ENCODE measurements at places on chromosomes 13 and 19.
A peak's percentile ranks its signal among the peaks of the same experiment; 100 is the strongest.

- no peak for DNase-seq
These were observed 1323.4 kb upstream of the ATXN8OS start for GRCh38 chr13:68784275-68784674.

DNA sequence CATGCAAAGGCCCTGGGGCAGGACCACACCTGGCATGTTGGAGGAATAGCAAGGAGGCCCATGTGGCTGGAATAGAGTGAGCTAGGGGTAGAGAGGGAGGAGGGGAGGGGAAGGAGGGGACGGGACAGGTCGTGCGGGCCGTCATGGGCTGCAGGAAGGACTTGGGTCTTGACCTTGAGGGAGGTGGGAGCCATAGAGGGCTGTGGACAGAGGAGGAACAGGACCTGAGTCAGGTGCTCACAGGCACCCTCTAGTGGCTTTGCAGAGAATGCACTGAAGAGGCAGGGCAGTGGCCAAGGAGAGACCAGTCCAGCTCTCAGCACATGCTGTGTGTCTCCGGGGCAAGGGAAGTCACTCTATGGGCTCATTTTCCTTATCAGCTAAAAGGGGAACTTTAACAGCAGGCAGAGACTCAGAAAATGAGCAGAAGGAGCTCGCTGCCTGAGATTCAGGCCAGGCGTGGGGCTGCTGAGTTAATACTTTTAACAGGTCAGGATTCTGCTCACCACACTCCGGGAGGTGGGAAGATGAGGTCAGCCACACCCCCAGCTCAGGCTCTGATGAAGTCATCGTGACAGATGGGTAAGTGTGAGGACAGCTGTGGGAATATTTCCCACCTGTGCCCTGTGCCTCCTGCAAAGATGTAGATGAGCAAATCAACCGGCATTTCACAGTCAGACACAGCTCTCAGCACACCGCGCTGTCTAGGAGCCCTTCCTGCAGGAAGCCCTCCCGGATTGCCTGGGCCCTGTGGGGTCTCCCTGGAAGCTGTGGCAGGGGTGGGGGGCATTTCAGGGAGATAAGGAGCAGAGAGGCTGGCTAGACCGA is 6.0 kb upstream of the TNFAIP8L1 start:
- peak; percentile 96 for DNase-seq

GRCh38 chr19:18392926-18393325 is 4.5 kb downstream of the LRRC25 start:
- DNase-seq = no peak

DNA sequence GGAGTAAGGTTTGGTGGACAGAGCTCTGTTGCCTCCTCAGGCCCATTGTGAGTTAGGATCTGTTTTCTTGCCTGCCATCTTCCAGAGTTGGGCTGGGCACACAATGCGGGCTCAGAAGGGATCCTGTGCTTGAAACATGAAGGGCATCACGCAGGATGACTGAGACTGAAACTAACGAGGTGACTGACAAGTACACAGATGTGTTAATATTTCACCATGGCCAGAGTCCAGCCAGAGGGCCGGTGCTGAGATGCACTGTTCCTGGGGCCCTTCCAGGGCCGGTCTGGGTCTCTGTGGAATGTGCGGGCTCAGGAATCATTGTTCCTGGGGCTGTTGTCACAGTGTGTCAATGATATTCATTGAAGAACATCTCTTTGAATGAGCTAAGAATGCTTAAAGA is 163.7 kb downstream of the URI1 start:
- DNase-seq = no peak

GRCh38 chr19:50465986-50466705 is 10.2 kb upstream of the EMC10 start:
- DNase-seq = peak; percentile 95

GRCh38 chr19:30762651-30763050 is 390.5 kb downstream of the ZNF536 start:
- no peak for DNase-seq

DNA sequence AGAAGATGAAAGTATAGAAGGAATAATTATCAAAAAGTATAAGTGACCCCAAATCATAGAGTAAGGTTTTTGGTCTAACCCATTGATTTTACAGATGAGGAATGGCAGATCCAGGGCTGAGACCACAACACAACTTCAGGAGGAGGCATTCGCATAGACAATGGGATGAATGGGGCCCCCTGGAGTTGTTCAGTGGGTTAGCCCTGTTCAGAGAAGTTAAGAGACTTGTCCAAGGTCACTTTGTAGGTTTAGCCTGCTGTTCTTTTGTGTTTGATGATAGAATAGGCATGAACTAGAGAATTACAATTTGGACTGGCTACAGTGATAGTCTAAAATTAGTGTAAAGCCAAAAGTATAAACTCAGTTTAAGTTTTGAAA is 233.9 kb downstream of the KCNRG start:
- DNase-seq = no peak

DNA sequence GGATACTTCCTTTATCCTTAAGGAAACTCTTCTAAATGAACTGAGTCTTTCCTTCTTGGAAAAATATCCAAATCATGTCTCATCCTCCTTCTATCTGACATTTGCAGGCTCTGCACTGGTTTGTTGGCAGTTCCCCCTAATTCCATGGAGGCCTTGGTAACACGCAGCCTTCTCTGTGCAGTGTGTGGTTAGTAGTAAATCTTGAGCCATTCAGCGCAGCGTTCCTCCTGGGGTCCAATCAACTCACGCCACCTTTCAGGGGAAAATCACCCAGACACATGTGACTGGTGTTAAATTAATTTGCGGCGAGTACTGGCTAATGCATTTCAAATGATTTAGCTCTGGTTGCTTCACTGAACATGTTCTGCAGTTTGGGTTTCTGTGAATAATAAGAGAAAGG is 21.0 kb upstream of the CBY2 start:
- no peak for DNase-seq

DNA sequence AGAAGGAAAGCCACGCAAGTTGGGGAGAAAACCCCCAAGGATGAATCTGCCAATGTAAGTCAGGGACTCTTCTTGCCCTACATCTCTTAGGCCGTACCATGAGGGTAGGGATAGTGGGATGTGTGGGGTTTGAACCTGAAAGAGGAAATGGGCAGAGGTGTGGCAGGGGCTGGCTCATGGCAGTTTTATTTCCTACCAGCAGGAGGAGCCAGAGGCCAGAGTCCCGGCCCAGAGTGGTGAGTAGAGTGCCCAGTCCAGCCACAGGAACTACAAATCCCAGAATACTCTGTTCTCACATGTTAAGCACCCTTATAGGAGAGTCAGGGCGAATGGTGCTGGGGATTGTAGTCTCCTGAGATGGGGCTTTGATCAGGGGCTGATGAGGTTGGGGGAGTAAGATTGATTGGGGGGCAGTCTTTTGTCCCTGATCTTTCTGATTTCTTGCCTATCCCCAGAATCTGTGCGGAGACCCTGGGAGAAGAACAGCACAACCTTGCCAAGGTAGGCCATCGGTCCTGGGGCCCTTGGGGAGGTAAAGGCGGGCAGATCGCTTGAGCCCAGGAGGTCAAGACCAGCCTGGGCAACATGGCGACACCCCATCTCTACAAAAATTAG is 16.5 kb downstream of the VASP start:
- peak; percentile 94 for DNase-seq

DNA sequence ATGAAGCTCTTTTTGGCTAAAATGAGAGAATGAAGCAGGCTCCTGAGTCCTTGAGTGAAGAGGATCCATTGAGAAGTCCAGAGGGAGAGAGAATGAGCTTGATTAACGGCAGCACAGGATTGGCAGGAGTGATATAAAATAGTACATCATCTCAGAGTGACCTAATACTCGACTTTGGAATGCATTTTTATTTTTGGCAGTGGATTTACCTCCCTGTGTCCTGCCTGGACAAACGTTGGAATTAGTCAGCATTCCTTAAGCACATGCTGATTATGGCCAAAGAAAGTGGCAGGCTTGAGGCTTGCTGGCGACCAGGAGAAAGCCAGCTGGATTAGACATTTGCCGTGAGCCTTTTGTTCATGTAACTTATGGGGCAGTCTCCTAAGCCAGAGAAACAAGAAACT is 22.9 kb downstream of the LRCH1 start:
- peak; percentile 69 for DNase-seq

DNA sequence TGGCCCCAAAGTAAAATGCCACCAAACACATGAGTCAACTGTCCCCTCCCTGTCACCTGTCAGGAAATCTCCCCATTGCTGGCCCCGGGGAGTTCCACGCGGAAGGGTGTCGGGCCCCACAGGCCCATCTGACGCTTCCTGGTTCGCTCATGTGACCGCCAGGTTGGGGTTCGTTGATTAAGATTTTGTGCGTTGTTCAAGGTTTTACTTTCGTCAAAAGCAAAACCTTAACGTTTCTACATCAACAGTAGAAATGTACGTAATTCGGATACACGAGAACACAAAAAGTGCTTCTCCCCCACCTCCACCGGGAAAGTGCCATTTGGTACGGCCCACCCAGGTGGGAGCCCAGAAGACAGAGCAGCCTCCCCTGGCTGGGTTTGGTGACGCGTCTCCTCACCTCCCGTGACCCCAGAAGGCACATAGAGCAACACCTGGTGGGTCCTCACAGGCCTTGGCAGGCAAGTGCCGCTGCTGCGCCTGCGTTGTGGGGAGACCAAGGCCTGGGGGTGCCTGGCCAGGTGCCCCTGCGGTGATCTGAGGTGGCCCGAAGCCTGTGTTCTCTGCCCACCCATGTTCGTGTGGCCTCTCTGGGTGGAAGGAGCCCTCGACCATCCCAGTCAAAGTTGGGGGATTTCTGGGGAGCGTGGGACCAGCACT is 161.6 kb downstream of the KDM4B start:
- DNase-seq = no peak

GRCh38 chr19:49727217-49728030 is 35.7 kb downstream of the TSKS start:
- no peak for DNase-seq

DNA sequence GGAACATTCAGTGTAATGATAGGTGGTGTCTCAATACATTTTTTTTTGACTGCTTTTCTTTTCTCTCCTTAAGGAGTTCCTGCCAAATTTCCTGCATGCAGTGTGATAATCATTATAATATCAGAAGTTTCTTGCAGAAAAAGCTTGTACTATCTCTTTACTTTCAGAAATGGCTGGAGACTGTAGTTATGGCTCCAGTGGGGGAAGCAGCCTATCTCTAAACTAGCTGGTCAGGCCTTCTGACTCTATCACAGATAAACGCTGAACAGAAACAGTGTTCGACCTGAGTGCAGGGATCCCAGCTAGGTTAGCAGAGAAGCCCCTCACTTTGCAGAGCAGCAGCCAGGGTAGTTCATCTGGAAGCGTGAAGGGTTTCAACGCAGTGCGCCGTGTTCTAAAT is 1.9 kb downstream of the CCNE1 start:
- DNase-seq = no peak

- no peak for DNase-seq
These were observed 640.8 kb downstream of the EFNB2 start for GRCh38 chr13:105894697-105895096.

- no peak for DNase-seq
These were observed 79.3 kb downstream of the PTPRS start for GRCh38 chr19:5261156-5261890.

GRCh38 chr19:3146677-3147100 is 10.9 kb downstream of the GNA15 start:
- DNase-seq = peak; percentile 53

DNA sequence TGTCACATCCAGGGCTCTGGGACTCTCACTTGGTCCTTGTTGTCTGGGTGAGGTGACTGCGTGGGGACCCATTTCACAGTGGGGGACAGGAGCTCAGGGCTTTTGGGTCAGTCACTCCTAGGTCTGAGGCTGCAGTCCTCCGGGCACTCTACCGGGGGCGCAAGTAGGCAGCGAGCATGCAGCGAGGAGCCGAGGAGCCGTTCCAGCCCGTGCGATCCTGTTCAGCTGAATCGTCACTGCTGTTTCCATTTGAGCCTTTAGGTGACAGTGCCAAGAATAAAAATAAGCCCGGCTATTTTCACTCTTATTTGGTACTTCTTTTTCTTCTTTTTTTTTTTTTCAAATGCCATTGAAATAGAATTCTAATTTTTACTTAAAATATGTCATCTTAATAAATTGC is 126.5 kb downstream of the ZNF536 start:
- no peak for DNase-seq

DNA sequence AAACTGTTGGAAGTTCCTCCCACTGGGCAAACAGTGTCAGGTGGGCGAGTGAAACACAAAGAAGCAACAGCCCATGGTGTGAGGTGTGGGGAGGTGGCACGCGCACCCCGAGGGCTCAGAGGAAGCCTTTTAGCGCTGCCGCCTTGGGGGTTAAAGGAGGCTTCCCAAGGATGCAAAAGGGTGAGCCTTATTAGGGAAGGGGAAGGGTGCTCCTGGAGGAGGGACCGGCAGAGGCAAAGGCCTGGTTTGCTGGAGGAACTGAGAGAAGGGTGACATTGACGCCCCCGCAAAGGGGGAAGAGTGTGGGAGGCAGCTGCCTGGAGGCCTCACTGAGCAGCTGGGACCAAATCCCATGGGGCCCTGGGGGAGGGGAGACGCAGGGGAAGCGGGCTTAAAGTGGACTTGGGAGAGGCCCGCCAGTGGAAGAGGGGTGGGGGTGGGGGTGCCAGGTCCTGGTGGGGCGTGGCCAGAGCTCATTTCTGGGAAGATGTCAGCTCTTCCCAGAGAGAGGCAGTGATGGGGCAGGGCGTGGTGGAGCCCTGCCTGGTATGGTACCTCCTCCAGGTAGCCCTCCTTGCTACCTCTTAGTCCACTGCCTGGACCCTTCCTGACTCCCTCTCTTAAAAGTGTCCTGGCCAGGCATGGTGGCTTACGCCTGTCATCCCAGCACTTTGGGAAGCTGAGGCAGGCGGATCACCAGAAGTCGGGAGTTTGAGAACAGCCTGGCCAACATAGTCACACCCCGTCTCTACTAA is 12.0 kb upstream of the FCHO1 start:
- peak; percentile 98 for DNase-seq

GRCh38 chr13:37966266-37966665 is 96.7 kb upstream of the TRPC4 start:
- no peak for DNase-seq

- no peak for DNase-seq
These were observed 39.8 kb upstream of the EHD2 start for GRCh38 chr19:47673426-47673825.

DNA sequence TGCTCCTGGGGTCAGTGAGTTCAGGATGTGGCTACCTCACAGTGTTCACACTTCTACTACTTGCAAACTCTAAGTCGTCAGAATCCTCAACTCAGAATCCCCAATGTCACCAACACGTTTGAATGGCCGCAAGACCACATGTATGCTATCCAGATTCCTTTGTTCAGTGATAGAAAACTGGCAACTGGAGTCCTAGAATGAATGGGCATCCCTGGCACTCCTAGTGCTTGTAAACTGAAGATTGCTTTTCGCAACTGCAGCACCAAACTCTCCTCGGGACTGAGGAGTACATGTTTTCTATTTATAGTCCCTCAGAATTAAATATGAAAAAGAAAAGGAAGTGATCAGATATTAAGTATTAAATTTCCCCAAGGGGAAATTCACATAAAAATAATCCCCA is 4.9 kb downstream of the SMAD9 start:
- DNase-seq = no peak

- no peak for DNase-seq
These were observed 458.3 kb downstream of the COG6 start for GRCh38 chr13:40113643-40114304.

DNA sequence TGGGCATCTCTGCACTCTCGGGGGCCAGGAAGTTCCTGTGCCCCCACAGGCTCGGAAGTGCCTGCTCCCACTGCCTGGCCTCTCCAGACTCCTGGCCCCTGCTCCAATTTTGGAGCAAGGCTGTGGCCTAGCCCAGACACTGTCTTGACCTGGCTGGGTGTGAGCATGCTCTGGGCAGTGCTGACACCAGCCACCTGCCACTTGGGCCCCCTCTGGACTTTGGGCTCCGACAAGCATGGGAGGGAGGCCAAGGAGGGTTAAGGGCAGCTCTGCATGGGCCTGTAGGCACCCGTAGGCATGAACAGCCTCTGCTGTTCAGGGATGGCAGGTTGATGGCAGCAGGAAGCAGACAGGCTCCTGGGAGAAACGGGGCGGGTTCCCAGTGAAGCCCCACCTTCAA is 26.0 kb upstream of the RBM26 start:
- no peak for DNase-seq

Measured in SJCRH30 (cell line).